Activated effector memory CD4-positive, alpha-beta T cell treated with Interleukin-2 at 50 U/mL for 16 hours (primary cell): ENCODE measurements at places on chromosomes 1 and 21.

DNA sequence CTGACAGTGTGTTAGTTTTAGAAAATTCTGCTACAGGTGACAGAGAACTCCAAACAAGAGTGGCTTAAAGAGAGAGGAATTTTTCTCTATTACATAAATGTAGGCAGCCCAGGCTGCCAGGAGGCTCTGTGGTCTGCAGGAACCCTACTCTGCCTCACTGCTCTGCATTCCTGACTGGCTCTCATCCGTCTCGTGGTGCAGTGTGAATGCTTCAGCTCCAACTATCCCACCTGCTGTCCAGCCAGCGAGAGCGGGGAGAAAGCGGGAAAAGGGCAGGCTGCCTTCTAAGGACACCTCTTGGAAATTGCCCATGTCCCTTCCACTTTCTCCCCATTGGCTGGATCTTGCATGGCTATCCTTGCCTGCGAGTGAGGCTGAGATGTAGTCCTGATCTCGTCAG, 131.3 kb downstream of the PEX14 start:
- DNase-seq: no peak

DNA sequence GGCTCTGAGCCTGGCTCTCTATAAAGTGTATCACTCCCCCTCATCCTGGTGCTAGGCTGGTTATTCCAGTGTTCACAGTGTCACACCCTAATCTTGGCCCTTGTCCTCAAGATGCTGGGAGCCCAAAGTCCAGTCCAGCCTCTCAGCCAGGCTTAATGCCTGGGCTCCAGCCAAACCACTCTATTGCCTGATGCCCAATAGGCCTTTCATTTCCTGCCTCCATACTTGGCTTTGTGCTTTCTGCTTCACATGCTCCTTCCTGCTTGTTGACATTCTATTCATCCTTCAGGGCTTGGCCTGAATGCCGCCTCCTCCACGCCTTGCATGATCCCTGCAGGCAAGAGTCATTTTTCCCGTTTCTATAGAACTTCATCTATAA, 1.7 kb downstream of the KLHDC8A start:
- DNase-seq: no peak

- DNase-seq: no peak
Observed at GRCh38 chr1:25095635-25096200, 136.6 kb downstream of the SYF2 start.

- no peak for DNase-seq
Observed at GRCh38 chr1:107529511-107530149, 388.8 kb downstream of the NTNG1 start.

DNA sequence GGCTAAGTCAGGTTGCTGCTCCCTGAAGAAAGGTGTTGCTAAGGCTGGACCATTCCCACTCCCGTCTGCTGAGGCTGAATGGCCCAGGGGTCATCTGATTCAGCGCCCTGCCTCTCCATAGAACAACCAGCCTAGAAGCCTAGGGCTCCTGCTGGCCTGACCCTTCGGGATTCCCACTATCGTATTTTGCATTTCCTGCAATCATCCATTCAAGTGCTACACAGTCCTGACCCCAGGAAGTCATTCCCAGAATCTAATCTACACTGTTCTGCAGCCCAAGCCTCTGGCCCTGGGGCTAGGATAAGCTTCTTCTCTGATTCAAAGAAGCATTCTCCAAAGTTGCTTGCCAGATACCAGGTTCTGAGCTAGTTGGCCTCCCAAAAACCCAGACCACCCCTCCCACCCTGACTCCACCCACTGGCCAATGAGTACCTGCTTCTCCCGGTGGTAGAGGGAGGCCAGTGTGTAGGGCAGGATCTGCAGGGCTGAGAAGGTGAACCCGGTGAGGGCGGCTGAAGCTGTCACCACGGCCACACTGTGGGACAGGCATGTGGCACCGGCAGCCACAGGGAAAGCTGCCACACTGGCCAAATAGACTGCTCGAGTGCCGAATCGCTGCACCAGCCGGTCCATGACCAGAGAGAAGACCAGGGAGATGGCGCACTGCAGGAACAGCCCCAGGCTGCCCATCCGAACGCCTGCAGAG, 18.7 kb downstream of the SLC45A3 start:
- no peak for DNase-seq

DNA sequence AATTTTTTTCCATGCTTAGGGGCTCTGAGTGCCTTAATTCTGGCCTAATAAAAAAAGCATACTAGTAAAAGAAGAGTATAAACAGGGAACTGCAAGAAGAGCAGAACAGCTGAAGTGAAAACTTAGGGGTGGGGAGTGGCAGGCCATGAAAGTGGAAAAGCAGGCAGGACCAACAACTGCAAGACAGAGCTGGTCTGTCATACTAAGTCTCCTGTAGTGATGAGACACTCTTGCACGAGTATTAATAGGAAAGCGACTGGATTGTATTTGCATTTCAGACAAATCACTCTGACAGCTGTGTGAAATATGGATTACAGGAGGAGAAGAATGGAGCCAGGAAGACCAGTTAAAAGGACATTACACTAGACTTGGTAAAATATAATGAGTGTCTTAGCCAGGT, 449.9 kb downstream of the NUF2 start:
- DNase-seq: no peak

DNA sequence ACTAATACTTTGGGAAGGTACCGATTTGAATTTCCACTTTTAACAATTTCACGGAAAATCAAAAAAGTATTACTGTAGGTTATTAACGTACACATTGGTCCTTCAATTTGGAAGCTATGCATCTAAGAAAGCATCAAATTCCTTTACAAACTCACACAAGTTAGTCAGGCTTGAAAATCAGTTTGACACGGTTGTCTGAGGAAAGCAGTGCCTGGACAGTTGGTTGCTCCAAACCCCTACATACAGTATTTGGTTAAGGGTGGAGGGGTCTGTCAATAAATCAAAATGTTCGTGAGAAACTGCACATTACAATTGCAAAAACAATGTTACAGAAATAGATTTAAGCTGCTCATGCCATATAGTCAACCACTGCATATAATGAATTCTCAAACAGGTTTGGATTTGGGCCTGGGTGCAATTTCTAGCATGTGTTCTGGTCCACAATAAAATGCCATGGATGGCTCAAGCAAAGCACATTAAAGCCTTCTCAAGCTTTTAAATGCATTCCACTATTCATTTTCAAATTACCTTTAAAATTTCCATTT, 19.9 kb upstream of the RBM34 start:
- DNase-seq: no peak

GRCh38 chr1:99216956-99217355, 47.3 kb upstream of the PLPPR4 start:
- no peak for DNase-seq

GRCh38 chr1:52348704-52349300, 17.2 kb downstream of the CC2D1B start:
- no peak for DNase-seq

DNA sequence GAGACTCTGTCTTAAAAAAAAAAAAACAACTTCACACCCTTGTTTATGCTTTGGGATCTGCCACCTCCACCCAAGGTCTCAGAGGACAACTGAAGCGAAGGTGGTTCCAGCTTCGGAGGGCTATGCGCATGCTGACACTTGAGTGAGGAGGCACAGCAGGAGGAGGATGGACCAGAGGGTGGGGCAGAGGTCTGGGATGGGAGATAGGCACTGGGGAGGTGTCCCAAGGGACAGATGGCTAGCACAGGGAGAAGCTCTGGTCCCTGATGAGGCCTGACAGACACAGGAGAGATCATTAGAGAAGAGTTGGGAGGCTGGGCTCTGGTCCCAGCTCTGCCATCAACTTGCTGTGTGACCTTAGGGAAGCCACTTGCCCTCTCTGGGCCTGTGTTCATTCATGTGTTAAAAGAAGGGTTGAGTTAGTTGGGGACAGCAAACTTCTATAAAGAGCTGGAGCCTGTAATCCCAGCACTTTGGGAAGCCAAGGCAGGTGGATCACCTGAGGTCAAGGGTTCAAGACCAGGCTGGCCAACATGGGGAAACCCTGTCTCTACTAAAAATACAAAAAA, 16.8 kb downstream of the E2F2 start:
- no peak for DNase-seq

- DNase-seq: no peak
Observed at GRCh38 chr1:15755021-15755645, 3.5 kb upstream of the FBLIM1 start.

DNA sequence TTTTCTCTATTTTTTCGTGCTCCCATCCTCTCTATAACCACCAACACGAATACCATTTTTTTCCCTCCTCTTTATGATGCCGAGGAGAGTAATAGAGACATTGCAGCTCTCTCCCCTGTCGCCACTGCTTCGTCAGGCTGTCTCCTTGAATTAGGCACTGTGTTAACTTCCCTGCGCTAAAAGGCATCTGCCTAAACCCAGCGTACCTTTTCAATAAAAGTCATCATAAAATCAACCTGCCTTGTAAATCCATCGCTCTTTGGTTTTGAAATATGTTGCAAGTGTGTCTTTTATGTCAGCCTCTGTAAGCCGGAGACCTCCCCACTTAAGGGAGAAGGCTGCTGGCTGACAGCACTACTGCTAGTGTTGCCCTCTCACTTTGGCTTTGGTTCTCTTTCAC, 8.7 kb downstream of the RNF220 start:
- DNase-seq: no peak

- no peak for DNase-seq
Observed at GRCh38 chr1:7345516-7345915, 425.6 kb upstream of the VAMP3 start.

DNA sequence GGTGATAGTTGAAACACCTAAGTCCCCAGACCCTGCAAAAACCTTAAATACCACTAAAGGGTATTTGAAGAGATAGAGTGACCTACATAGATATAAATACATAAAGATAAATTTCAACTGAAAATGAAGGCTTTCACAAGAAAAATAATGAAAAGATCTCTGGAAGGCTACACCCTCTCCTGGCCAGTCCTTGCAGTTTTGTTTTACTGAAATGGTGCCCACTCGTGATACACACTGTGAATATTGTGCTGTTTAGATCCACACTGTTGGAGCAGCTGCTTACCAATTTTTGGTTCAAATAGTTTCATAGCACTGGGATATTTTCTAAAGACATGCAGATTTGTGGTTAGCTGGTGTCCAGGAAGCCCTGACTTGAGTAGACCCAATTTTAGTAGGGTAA, 31.5 kb upstream of the RNF187 start:
- DNase-seq: no peak

- DNase-seq: no peak
Observed at GRCh38 chr21:45828580-45829570, 152.7 kb upstream of the COL6A1 start.

- no peak for DNase-seq
Observed at GRCh38 chr1:214321705-214322453, 40.9 kb downstream of the SMYD2 start.

GRCh38 chr1:44418022-44418673, 13.1 kb downstream of the RNF220 start:
- DNase-seq: no peak

GRCh38 chr1:216750031-216750627, 26.9 kb upstream of the ESRRG start:
- no peak for DNase-seq

- DNase-seq: no peak
Observed at GRCh38 chr1:226862890-226863289, 7.5 kb upstream of the PSEN2 start.

DNA sequence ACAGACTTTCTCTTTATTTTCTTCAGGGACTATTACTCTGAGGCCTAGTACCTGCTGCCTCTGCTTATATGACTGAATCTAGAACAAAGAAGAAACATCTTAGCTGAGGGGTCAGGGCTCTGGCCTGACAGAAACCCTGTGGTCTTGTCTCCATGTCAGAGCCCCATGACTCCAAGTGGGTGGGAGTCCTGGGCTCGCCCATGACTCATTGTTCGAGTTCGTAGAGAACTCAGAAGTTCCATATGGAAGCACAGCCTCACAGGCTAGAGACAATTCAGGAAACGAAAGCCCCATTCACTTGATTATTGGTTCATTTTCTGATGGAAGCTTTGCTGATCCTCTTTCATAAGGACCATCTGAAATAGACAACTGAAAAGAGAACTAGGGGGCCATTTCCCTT, 73.2 kb downstream of the CD58 start:
- no peak for DNase-seq

DNA sequence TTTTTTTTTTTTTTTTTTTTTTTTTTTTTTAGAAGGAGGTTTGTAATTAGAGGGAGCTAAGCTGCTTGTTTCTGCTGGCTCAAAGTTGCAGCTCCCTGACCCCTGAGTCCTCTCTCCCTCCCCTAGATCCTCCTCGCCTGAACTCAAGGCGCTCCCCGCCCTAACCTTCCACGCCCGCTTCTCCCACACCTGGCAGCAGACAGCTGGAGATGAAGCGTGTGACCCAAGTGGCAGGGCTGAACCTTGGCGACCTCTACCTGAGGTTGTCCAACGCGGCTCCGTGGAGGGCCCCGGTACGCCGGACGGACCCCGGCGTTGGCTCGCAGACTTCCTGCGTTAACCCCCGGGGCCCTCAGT, 795 bp downstream of the NGF start:
- DNase-seq: no peak

DNA sequence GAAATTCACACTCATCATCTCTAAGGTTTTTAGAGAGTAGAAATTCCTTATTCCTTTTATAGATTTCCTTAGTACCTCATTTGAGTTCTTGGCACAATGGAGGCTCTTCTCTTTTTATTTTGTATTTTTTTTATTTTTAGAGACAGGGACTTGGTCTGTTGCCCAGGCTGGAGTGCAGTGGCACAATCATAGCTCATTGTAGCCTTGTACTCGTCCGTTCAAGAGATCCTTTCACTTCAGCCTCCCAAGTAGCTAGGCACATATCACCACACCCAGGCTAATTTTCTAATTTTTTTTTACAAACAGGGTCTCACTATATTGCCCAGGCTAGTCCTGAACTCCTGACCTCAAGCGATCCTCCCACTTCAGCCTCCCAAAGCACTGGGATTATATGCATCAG, 29.6 kb downstream of the RGL1 start:
- no peak for DNase-seq

DNA sequence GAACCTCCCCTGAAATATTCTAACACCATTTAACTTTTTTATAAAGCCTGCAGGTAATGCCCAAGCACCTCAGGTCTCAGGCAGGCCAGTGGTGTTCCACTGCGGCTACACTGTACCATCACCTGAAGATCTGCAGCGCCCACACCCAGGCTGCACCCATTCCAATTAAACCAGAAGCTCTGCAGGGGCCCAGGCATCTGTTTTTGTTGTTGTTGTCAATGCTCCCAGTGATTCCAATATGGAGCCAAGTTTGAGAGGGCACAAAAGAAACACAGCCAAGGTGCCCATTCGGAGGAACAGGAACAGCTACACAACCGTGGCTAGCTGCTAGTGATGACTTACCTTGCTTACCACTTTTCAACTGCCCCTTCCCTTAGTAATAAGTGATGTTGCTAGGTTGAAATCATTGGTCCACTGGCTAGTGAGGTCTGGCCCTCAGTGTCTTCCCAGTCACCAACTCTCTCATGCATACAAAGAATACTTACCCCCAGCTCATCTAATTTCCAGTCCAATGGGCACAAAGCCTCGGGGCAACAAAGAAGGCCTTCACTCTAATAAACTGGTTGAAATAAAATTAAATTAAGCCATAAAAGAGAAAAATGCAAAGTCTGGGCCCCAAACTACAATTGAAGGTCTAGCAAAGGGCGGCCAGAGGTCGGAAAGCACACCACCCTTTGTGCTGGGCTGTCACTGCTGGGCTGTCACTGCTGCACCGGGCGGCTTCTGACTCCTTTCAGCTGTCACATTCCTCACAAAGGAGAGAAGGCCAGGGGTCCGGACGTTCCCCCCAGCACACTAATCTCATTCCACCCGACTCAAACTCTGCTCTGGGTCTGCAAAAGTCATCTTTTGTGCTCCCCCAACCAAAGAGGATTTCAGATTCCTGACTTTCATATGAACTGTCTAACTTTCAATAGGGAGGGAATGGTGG, 34.9 kb downstream of the SIPA1L2 start:
- no peak for DNase-seq
